Endothelial cell (in vitro differentiated cells): ENCODE measurements at places on chromosomes 6 and 20.

- no peak overlapping the region for H3K4me3 ChIP-seq
- peaks cover 8% of the 10 kb centered on the region for H3K27me3 ChIP-seq
- DNase-seq: no peak
- H3K27ac ChIP-seq: no peak overlapping the region
Measured at GRCh38 chr6:31631681-31632278, 11.3 kb downstream of the PRRC2A start.

DNA sequence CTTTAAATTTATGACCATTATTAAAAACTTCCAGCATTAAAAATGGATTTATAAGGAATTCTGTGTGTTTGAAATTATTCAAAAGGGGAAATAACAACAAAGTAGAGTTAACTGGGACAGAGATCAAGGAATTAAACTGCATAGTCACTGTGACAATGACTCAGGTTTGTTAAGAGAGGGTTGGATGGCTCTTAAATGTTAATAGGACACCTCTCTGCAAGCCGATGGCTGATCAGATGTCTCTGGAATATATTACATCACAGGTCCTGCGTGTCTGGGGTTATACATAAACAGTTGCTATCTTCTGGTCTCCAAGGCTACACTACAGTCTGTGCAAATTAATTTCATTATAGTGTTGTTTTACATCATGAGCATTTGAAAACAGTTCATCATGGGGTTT, 574.3 kb downstream of the COL12A1 start:
- H3K36me3 ChIP-seq: no peaks in the 10 kb centered on the region
- DNase-seq: no peak
- H3K27me3 ChIP-seq: no peaks in the 10 kb centered on the region
- no peaks in the 10 kb centered on the region for H3K4me1 ChIP-seq
- H3K4me3 ChIP-seq: no peak overlapping the region
- H3K27ac ChIP-seq: no peak overlapping the region

DNA sequence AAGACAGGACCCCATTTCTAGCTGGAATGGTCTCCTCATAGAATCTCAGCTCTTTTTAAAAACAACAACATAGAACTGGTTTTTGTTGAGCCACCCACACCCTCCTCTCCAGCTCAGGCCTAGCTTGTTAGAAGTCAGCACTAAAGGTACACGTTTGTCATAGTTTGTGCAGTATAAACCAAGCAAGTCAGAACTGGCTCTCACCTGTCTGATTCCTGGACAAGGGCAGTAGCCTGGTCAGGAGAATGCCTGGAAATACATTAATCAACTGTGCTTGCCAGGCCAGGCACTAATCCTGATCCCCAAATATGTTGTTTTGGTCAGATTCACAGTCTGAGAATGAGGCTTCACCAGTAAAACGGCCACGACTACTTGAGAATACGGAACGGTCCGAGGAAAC, 296.7 kb downstream of the ZFAND3 start:
- H3K36me3 ChIP-seq: peaks cover 11% of the 10 kb centered on the region
- DNase-seq: no peak
- peaks cover 9% of the 10 kb centered on the region for H3K4me1 ChIP-seq
- no peak overlapping the region for H3K4me3 ChIP-seq
- peaks cover 10% of the 10 kb centered on the region for H3K27me3 ChIP-seq

- H3K27me3 ChIP-seq: peaks cover 4% of the 10 kb centered on the region
- H3K4me1 ChIP-seq: no peaks in the 10 kb centered on the region
- DNase-seq: no peak
- H3K27ac ChIP-seq: no peak overlapping the region
Measured at GRCh38 chr20:12435268-12435667, 517.6 kb downstream of the BTBD3 start.

- H3K27ac ChIP-seq: no peak overlapping the region
- no peak overlapping the region for H3K4me3 ChIP-seq
- no peak for DNase-seq
- H3K27me3 ChIP-seq: peaks cover 4% of the 10 kb centered on the region
Measured at GRCh38 chr6:6931071-6932025, 176.4 kb upstream of the RREB1 start.

DNA sequence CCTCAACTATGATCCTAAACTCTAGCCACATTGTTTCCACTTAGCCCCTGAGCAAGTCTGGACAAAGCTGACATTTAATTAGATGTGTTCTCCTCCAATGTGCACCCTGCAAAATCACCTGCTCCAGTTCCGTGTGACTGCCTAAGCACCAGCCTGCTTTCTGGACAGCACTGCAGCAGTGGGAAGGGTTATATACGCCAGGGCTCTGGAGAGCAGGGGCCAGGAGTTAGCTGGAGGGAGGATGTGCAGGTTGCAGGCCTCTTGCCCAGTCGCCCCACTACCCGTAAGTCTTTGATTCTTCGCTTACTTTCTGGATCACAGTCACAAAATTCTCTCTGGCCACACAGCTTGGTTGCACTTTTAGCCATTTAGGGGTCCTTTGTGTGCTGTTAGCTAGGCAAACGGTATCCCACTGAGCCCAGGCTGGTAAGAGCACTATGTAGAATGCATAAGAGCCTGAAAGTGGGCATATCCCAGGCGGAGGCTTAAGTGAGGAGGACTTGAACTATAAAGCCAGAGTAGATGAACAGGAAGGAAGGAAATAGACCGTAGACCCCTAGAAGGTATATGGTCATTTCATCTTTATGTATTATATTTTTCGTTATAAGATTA, 10.7 kb upstream of the PLEKHG1 start:
- H3K4me3 ChIP-seq: no peak overlapping the region
- H3K4me1 ChIP-seq: no peaks in the 10 kb centered on the region
- H3K27ac ChIP-seq: no peak overlapping the region

GRCh38 chr20:20955892-20956291, 150.3 kb downstream of the LINC00237 start:
- no peaks in the 10 kb centered on the region for H3K4me1 ChIP-seq
- H3K27me3 ChIP-seq: no peaks in the 10 kb centered on the region
- H3K4me3 ChIP-seq: no peak overlapping the region
- H3K36me3 ChIP-seq: no peaks in the 10 kb centered on the region
- no peak for DNase-seq

DNA sequence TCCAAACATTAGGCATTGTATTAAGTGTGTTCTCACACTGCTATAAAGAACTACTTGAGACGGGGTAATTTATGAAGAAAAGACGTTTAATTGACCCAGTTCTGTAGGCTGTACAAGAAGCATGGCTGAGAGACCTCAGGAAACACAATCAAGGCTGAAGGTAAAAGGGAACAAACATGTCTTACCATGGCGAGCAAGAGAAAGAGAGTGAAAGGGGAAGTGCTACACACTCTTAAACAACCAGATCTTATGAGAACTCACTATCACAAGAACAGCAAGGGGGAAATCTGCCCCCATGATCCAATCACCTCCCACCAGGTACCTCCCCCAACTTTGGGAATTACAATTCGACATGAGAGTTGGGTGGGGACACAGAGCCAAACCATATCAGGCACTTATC, 86.6 kb upstream of the TOP1 start:
- peaks cover 10% of the 10 kb centered on the region for H3K4me1 ChIP-seq
- no peak overlapping the region for H3K4me3 ChIP-seq
- peaks cover 1% of the 10 kb centered on the region for H3K27me3 ChIP-seq
- DNase-seq: no peak

GRCh38 chr20:32072168-32072750, 20.2 kb downstream of the HCK start:
- H3K27me3 ChIP-seq: peaks cover 11% of the 10 kb centered on the region
- H3K4me3 ChIP-seq: no peak overlapping the region
- no peaks in the 10 kb centered on the region for H3K36me3 ChIP-seq
- H3K4me1 ChIP-seq: peaks cover 2% of the 10 kb centered on the region
- DNase-seq: no peak

DNA sequence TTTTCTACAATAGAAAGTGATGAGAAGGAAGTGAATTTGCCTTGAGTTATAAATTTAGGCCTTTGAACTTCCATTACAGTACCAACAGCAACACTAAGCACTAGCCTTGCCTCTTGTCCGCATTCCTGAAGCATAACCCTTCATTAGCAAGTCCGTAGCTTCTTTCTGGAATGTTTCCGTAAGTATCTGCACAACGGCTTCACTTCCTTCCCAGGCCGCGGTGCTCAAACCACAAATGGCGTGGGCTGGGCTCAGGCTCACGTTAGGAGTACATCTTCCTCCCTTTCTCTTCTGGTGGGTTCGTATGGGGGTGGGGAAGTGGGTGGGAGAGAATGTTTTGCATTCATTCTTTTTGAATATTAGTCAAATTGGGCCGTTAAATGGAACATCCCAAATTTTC, 193.8 kb upstream of the SNX9 start:
- peaks cover 18% of the 10 kb centered on the region for H3K4me1 ChIP-seq
- H3K27me3 ChIP-seq: no peaks in the 10 kb centered on the region
- no peaks in the 10 kb centered on the region for H3K36me3 ChIP-seq
- DNase-seq: no peak
- no peak overlapping the region for H3K4me3 ChIP-seq
- no peak overlapping the region for H3K27ac ChIP-seq

DNA sequence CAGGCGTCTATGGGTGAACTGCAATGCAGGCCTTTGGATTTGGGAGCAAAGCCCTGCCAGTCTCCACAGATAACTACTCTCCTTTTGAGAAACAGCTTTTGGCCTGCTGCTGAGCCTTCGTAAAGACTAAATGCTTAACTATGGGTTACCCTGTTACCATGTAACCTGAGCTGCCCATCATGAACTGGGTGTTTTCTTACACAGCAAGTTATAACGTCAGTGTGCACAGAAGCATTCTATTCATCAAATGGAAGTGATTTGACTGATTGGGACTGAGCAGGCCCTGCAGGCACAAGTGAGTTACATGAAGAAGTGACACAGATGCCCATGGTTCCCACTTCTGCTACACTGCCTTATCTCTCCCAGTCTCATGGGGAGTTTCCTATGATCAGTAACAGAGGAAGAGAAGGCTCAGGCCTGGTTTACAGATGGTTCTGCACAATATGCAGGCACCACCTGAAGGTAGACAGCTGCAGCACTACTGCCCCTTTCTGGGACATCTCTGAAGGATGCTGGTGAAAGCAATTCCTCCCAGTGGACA, 319.1 kb downstream of the CD83 start:
- H3K4me3 ChIP-seq: no peak overlapping the region
- no peak for DNase-seq
- no peak overlapping the region for H3K27ac ChIP-seq
- H3K36me3 ChIP-seq: no peaks in the 10 kb centered on the region
- no peaks in the 10 kb centered on the region for H3K27me3 ChIP-seq
- H3K4me1 ChIP-seq: peaks cover 13% of the 10 kb centered on the region

GRCh38 chr6:97085772-97086171, 161.2 kb downstream of the KLHL32 start:
- peaks cover 2% of the 10 kb centered on the region for H3K27me3 ChIP-seq
- DNase-seq: no peak
- no peaks in the 10 kb centered on the region for H3K36me3 ChIP-seq
- peaks cover 5% of the 10 kb centered on the region for H3K4me1 ChIP-seq

DNA sequence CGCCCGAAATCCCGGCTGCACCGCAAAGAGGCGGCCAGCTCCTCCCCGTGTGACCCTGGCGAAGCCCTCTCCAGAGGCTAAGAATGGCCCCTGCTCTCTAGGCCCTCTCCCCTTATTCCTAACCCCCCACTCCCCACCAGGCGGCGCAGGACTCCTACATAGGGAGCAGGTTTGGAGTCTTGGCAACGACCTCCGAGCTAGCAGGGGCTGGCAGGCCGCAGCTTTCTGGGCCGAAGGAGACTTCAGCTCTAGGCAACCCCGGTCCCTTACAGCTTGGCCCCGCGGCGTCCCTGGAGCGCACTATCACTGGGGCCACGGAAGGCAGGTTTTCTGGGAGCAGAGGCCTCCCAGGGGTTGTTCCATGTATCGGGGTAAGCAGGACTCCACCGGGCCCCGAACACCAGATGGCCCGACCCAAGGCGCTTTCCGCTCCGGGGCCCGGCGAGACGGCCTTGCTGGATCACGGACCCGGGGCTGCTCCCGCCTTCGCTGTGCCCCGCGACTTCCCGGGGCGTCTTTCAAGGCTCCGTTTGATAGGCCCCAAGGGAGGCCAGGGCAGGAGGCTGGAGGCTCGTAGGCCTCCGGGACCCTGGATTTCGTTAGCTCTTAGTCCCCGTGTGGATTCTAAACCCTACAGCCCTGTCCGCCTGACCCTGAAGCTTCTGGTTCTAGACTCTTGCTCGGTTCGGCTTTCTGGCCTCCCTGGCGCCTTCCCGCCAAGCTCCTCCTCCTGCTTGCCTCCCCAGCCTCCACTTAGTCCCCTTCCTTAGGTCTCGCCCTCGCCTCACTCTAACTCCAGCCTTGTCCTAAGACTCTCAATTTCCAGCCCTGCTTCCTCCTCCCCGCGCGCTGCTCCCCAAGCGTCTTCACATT, 1.9 kb downstream of the SLC32A1 start:
- peaks cover 10% of the 10 kb centered on the region for H3K36me3 ChIP-seq
- peaks cover 75% of the 10 kb centered on the region for H3K4me1 ChIP-seq
- peak; percentile 92 for DNase-seq

- peaks cover 5% of the 10 kb centered on the region for H3K36me3 ChIP-seq
- peak overlapping the region; percentile 90 for H3K4me3 ChIP-seq
- peak overlapping the region; percentile 78 for H3K27ac ChIP-seq
- H3K4me1 ChIP-seq: peaks cover 18% of the 10 kb centered on the region
- no peaks in the 10 kb centered on the region for H3K27me3 ChIP-seq
- DNase-seq: no peak
Measured at GRCh38 chr20:23419995-23420901, 1.0 kb downstream of the NAPB start.

- no peaks in the 10 kb centered on the region for H3K4me1 ChIP-seq
- no peaks in the 10 kb centered on the region for H3K36me3 ChIP-seq
- no peak for DNase-seq
- no peaks in the 10 kb centered on the region for H3K27me3 ChIP-seq
- no peak overlapping the region for H3K4me3 ChIP-seq
Measured at GRCh38 chr20:53980031-53980465, 90.3 kb downstream of the BCAS1 start.

GRCh38 chr6:163001330-163001729, 273.6 kb downstream of the PACRG start:
- no peaks in the 10 kb centered on the region for H3K27me3 ChIP-seq
- no peak overlapping the region for H3K27ac ChIP-seq
- H3K4me3 ChIP-seq: no peak overlapping the region
- no peaks in the 10 kb centered on the region for H3K36me3 ChIP-seq
- DNase-seq: no peak

GRCh38 chr6:36358226-36358915, 21.7 kb upstream of the BNIP5 start:
- H3K4me3 ChIP-seq: no peak overlapping the region
- no peaks in the 10 kb centered on the region for H3K27me3 ChIP-seq
- H3K36me3 ChIP-seq: peaks cover 3% of the 10 kb centered on the region

- no peaks in the 10 kb centered on the region for H3K4me1 ChIP-seq
- H3K27me3 ChIP-seq: peaks cover 3% of the 10 kb centered on the region
- no peak overlapping the region for H3K4me3 ChIP-seq
- H3K36me3 ChIP-seq: no peaks in the 10 kb centered on the region
Measured at GRCh38 chr20:33108661-33109060, 29.2 kb downstream of the BPIFB4 start.
